ENCODE measurements at places on chromosomes 2 and 18.
A peak's percentile ranks its signal among the peaks of the same experiment; 100 is the strongest.

DNA sequence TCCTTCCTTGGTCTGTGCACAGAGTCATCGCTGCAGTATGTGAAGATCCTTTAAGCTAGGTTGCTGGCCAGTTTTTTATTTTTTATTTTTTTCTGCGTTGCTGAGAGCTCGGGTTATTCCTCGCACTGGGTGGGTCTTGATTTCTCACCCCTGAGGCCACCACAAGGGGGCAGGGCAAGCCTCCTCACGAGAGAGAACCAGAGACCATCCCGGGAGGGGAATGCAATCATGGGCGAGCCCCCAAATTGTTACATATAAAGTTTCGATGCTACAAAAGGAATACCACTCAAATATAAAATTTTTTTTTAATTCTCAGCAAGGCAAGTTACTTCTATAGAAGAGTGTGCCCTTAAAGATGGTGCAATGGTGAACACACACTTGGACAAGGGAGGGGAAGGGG is 24.9 kb downstream of the HTR2B start:
- no peak for DNase-seq

GRCh38 chr2:189763908-189764661 is 1.5 kb upstream of the OSGEPL1 start:
- peak; percentile 60 for DNase-seq

- DNase-seq = peak; percentile 82
Measured at GRCh38 chr2:88159955-88160415, 10.2 kb upstream of the THNSL2 start.

GRCh38 chr18:35682281-35682867 is 100.8 kb downstream of the GALNT1 start:
- DNase-seq = peak; percentile 19

GRCh38 chr2:66580166-66581049 is 145.5 kb downstream of the MEIS1 start:
- no peak for DNase-seq

DNA sequence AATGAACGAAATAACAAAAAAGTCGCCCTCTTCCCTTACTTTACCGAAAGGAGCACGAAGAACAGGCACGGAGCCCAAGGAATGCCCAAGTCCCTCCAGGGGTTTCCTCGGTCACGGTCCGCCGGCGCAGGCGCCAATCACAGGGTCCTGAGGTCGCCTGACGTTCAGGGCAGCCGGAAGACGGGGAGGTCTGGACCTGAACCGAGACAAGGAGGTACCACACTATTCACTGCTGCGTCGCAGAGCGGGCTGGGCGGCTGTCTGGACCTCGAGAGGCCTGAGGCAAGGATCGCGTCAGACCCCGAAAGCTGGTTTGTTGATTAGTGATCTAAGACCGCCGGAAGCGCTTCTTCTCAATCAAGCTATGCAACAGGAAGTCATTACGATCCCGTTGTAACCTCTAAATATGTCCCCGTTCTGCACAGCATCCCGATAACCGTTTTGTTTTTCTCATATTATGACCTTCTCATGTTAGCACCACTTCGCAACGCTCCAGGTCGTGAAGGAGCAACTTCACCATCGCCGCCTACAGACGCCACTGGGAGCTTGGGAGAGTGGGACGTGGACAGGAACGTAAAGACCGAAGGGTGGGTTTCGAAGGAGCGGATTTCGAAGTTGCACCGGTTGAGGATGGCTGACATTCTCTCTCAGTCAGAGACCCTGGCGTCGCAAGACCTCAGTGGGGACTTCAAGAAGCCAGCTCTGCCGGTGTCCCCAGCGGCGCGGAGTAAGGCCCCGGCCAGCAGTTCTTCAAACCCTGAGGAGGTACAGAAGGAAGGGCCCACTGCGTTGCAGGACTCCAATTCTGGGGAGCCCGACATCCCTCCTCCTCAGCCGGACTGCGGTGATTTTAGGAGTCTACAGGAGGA is at the start of the genes SLC4A1AP and SUPT7L:
SLC4A1AP (plus strand) TSS at position 605 of the 869 bp plus-strand sequence; CDS start at position 631, 26 bp downstream.
SUPT7L (minus strand) TSS at position 330 of the 869 bp plus-strand sequence. CDS start 1,422 bp downstream, outside the sequence.
- DNase-seq = peak; percentile 95

DNA sequence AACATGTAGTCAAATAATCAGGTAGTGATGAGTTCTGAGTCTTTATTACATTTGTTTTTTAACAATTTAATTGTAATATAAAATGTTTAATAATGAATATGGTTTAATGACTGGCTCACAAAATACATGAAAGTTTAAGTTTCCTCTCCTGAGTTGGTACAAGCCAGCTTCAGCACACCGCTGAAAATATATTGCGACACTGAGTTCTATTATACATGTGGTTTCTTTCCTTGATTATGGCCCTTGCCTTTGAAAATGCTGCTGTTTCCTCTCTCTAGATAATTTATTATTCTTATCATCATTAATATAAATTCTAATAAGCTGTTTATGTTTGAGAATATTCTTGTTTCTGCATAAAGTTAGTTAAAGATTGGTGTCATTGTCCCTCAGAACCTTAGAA is 249.3 kb downstream of the PARD3B start:
- DNase-seq = no peak

DNA sequence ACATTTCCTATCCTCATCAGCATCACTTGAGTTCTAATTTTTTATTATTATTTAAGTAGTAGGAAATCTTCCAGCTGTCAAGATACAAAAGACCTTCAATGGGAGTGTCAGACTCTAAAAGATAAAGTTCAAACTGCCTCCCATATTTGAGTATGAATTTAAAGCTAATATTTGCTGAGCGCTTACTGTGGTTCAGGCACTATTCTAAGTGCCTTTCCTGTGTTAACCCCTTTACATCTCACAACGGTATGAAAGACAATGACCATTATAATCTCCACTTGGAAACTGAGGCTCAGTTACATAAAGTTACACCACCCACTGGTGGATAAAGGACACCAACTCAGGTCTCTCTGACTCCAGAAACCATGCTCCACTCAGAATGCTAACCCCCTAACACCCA is 39.9 kb downstream of the RAB6C start:
- no peak for DNase-seq

GRCh38 chr2:74554820-74555531 is 456 bp downstream of the DOK1 start:
- DNase-seq = peak; percentile 67

DNA sequence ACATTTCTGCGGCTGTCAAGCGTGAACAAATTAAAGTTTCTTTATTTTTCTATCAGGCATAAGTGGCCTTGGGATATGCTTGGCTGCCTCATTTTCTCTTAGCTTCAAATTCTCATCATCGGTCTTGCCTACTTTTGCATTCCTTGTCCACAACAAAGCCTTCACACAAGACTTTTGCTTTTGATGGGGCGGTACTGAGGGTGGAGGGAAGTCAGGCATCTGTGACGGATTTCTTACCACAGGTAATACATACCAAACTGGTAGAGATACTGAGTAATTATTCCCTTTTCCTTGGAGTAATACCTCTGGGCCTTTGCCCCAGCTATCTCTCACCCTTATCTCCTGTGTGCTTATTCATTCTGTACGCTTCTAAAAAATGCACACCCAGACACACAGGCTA is 468.3 kb upstream of the RGPD4 start:
- DNase-seq = no peak

DNA sequence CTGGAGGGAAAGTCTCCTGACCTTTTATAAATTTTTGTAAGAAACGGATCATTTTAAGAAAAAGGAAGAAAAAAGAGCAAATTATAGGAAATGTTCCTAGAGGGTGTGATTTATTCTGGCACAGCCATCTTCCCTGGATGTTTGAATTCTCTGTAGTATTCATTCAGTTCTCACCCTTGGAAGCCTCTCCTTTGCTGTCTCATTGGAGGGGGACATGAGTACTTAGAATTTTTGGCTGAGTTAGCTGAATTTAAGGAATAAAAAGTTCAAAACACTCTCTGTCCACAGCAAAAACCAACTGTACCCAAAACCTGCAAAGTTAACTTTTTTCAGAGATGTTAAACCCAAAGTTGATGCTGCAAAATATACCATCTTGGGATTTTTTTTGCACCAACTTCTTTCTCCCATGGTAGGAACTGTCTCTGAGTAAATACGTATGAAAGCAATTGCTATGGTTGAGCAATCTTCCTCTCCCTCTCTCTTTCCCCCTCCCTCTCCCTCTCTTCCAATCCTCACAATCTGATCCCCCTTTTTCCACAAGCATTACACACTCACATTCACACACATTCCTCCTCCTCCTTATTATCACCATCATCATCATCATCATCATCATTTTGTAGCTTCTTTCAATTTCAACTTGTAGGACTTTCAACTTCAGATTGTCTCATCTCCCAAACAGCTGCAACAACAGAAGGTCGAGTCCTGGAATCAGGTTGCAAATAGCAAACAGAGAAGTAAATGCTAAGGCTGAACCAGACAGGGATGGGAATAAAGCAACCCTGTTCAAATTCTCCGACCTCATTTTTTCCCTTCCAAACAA is 183.7 kb downstream of the GFPT1 start:
- DNase-seq = no peak

- no peak for DNase-seq
Measured at GRCh38 chr2:228140934-228141528, 40.5 kb downstream of the SPHKAP start.

GRCh38 chr2:228527197-228527881 is 345.9 kb upstream of the SPHKAP start:
- peak; percentile 20 for DNase-seq

DNA sequence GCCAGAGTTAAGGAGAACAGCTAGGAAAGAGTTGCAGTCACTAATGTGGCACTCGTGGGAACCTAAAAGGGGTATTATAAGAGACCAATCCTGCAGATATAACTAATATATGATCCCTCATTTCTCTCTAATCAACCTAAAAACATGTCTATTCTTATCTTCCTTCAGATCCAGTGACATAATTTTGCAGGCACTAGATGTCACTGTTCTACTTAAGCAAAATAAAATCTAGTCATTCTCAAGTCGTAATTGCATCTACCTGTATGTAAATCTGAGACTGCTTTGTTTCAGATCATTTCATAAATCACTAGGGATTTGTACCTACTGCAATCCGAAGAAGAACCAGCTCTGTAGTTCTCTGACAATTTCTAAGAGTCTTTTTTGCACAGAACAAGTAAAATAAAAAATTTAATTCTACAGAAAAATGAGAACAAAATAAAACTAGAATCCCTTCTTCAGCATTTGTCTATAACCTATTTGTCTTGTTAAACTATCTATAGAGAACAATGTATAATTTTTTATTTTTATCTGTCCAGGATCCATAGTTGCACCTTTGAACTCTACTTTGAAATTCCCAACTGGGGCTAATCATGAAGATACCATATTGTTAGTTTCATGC is 56.5 kb upstream of the ERBB4 start:
- peak; percentile 39 for DNase-seq

DNA sequence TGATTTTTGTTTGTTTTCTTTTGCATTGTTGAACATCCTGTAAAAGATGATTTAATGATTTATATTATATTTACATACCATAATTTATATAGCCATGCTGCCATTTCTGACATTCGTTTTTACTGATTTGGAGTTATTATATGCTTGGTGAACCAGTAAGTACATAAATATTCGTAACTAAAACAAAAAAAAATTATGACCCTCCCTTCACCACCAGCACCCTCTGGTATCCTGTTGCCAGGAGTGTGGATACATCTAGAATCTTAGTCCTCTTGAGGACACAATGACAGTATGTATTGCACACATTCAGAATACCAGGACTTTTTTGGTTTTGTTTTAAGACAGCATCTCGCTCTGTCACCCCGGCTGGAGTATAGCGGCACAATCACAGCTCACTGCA is 43.9 kb upstream of the B3GNT7 start:
- no peak for DNase-seq

DNA sequence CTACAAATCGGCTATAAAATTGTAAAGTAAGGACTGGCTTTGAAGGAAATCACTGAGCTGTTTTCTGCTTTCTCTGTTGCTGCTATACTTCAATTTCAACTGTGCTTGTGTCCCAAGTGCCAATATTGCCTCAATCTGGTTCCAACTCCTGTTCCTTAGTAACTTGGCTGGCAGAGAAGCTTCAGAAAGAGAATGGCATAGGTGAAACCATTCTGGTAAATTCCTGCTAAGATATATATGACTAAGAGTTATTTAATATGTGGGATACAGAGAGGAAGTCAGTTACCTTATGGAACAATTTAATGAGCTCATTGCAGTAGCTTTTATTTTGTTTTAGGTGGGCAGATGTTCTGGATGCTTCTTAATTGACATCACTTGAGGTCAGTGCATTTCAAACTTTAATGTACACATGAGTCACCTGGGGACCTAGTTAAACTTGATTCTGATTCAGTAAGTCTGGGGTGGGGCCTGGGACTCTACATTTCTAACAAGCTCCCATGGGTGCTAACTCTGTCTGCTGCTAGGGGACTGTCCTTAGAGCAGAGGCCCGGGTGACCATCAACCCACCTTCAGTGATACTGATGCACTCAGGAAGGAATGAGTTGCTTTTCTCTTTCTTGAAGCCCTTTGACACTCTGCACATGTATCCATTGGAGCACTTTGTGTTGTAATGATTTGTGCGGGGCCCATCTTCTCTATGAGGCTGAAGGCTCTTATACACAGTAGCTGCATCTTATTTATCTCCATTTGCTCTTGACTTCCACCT is 47.6 kb downstream of the LIPG start:
- DNase-seq = peak; percentile 53

- peak; percentile 88 for DNase-seq
Measured at GRCh38 chr2:1553671-1554295, 140.5 kb downstream of the TPO start.

DNA sequence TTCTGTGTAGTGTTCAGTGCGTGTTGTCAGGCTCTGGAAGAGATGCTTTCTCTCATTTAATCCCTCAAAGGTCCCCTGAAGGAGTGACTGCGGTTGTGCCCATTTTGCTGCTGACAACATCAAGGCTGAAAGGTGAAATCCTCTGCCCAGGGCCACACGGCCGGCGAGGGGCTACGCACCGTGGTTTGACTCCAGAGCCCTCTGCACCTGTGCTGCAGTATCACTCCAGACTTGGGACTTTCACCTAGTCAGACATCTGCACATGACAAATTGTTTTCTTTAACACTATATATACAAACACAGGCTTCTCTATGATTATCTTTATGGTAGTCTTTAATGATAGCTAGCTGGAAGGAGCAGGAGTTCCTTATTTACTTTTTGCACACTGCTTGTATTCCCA is 90.2 kb downstream of the ARMC9 start:
- no peak for DNase-seq

- no peak for DNase-seq
Measured at GRCh38 chr2:138893746-138894145, 113.6 kb upstream of the NXPH2 start.

- no peak for DNase-seq
Measured at GRCh38 chr18:9135081-9135911, 1.3 kb upstream of the ANKRD12 start.

DNA sequence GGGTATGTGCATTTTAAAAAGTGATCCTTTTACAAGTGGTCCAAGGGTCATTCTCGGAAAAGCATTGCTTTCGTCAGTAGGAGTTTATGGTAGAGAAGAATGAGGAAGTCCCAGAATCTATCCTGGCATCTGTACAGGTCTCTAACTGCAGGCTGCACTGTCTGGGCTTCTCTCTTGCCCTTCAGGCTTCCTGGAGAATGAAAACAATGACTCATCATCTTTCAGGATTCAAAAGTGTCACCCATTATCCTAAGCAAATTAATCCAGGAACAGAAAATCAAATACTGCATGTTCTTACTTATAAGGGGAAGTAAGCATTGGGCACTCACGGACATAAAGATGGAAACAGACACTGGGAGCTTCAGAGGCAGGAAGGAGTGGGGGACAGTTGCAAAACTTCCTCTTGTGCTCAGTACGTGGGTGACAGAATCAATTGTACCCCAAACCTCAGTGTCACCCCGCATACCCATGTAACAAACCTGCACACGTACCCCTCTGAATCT is 60.2 kb upstream of the TXNDC2 start:
- peak; percentile 89 for DNase-seq

All from GM23248 (cell line).